ENCODE measurements at places on chromosomes 7 and 10. TPM values are rescaled to one million over a fixed set of nuclear protein-coding genes. Genes with fewer than 3 reads are reported as not detected.

- peaks cover 11% of the 10 kb centered on the region for H3K4me1 ChIP-seq
- no peak for DNase-seq
- H3K27me3 ChIP-seq = no peaks in the 10 kb centered on the region
- no peak overlapping the region for H3K27ac ChIP-seq
- no peak overlapping the region for H3K4me3 ChIP-seq
Observed at GRCh38 chr7:43593010-43593409, 10.1 kb downstream of the STK17A start.

DNA sequence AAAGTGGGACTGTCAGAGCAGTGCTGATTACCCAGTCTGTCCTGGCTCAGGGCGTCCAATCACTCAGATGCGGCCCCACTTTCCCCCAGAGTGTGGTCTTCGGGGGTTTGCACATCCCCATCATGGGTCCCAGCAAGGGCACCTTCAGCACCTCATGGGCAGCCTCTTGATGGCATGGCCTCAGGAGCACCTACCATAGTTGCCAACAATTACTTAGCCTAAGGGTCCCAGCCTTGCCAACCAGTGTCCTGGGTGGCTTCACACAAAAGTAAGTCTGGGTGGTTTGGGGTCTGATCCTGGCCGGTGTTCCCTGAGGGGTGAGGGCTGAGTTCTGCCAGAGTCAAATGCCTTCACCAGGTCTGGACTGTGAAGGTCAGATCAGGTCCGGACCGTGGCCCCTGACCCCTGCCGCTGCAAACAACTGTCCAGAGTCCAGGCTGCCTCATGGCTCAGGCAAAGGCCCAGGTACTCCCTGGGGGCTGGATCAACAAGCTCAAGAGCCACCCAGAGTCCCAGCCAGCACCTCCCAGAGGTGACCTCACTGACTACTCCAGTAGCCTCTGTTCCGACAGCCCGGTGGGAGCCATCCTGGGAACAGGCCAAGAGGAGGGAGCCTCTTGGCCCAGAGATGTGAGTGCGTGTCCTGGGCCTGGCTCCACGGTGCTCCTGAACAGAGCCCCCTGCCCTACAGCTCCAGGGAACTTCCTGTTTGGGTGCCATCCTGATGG lies 6.2 kb upstream of the MARVELD1 start:
- H3K27ac ChIP-seq = no peak overlapping the region
- H3K4me3 ChIP-seq = no peak overlapping the region
- no peak for DNase-seq
- no peaks in the 10 kb centered on the region for H3K36me3 ChIP-seq
- H3K4me1 ChIP-seq = peaks cover 21% of the 10 kb centered on the region
- H3K27me3 ChIP-seq = no peaks in the 10 kb centered on the region

UPF2 gene
- 14.5 TPM for total RNA-seq

UNCX gene
- not detected for total RNA-seq

DNA sequence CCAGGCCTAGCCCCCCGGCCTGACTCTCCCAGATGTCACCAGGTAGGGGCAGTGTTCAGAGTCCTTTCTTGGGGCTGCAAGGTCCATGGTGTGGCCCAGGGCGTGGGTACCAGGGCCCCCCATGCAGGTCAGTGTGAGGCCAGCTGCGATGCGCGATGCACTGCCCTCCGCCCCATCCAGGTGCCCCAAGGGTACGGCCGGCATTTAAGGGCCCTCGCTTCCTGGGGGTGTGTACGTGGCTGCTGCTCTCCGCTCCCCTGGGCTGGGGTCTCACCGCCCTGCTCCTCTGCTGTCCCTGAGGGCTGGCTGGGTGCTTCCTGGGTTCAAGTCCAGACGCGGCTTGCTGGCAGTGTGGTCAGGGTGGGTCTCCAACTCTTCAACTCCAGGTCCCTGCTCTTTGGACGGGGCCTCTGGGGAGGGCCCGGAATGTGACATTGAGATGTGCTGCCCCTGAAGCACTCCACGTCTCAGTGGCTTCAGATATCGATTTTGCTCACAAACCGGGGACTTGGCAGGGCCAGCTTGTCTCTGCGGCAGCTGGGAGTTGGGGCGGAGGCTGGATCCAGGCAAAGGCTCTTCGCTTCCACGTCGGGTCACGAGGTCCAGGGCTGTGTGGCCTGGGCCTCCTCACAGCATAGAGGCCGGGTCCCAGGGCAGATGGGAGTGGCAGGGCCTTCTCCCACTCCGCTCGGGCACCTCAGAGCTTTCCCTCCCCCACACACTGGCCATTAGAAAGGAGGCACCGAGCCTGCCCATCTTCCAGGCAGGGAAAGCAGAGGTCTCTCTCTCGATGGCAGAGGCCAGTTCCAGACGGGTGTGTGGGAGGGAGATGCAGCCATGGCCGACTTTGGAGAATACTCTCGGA lies 93.2 kb downstream of the UNCX start:
- no peak for DNase-seq
- H3K27ac ChIP-seq = no peak overlapping the region
- H3K4me1 ChIP-seq = no peaks in the 10 kb centered on the region
- no peaks in the 10 kb centered on the region for H3K36me3 ChIP-seq
- H3K27me3 ChIP-seq = peaks cover 86% of the 10 kb centered on the region

WNT8B gene
- total RNA-seq = not detected

MYO1G gene
- 1.8 TPM for total RNA-seq

GRCh38 chr10:103706762-103707161 lies 148.6 kb downstream of the SH3PXD2A start:
- no peak overlapping the region for H3K27ac ChIP-seq
- H3K4me3 ChIP-seq = no peak overlapping the region
- H3K4me1 ChIP-seq = no peaks in the 10 kb centered on the region
- DNase-seq = no peak
- H3K27me3 ChIP-seq = no peaks in the 10 kb centered on the region

HKDC1 gene
- 2.4 TPM for total RNA-seq

DNA sequence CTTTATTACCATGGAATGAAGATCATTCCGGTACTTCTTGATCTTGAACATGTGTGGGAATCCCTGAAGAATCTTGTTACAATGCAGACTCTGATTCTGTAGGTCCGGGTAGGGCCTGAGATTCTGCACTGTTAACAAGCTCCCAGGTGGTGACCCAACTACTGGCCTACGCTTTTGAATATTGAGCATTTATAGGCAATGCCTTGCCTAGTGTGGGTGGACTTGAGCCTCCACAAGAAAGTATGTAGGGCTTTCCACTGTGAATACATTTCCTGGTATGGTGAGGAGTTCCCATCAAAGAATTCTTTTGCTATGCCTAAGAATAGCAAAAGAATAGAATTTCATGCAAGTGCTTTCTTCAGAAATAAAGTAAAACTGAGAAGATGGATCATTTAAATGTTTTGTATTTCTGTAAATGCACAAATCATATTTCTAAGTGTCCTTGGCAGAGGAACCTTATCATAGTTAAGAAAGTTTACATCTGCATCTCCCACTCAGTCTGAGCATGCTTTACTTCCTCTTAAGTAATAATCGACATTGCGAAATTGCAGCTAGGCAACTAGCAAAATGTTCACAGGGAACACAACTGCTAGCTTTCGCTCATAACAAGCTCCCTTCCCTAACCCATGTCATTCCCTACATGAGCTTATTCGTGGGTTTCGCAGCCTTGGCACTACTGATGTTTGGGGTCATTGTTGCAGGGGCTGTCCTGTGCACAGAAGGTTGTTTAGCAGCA lies 71.4 kb downstream of the AHR start:
- peak overlapping the region; percentile 9 for H3K27ac ChIP-seq
- peaks cover 18% of the 10 kb centered on the region for H3K4me1 ChIP-seq
- no peaks in the 10 kb centered on the region for H3K36me3 ChIP-seq
- DNase-seq = peak; percentile 90

DNA sequence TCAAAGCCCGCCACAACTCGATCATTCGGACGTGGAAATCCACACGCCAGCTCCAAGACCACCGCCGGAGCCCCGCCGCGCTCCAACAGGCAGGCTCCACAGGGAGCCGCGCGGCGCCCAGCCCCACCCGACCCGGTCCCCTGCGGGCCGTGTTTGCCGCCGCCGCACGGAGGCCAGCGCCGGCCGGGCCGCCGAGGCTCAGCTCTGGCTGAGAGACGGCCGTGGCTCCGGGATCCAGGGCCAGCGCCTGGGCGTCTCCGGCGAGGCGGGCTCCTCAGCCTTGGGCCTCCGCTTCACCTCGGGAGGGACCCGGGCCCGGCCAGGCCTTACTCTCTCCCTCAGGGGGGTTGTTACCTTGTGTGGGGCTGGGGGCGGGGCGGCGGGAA lies 333 bp downstream of the SMNDC1 start:
- H3K27ac ChIP-seq = peak overlapping the region; percentile 96
- peaks cover 39% of the 10 kb centered on the region for H3K36me3 ChIP-seq
- peaks cover 44% of the 10 kb centered on the region for H3K4me1 ChIP-seq
- no peak for DNase-seq

GRCh38 chr7:35253710-35254495 lies at the start of gene TBX20:
Gene TBX20, minus strand, starts transcription at chr7:35254100. Its CDS starts 480 bp downstream, at chr7:35253620.
- peak within 1 kb of the TSS; percentile 54 for H3K4me3 ChIP-seq
- no peaks in the 10 kb centered on the region for H3K36me3 ChIP-seq
- peak; percentile 35 for DNase-seq
- H3K27ac ChIP-seq = no peak within 1 kb of the TSS
- H3K27me3 ChIP-seq = peaks cover 98% of the 10 kb centered on the region

- DNase-seq = peak; percentile 92
- H3K27ac ChIP-seq = peak within 1 kb of the TSS; percentile 92
- peaks cover 16% of the 10 kb centered on the region for H3K36me3 ChIP-seq
- peak within 1 kb of the TSS; percentile 98 for H3K4me3 ChIP-seq
Observed at GRCh38 chr7:66920769-66921395, at the start of gene TMEM248. Gene TMEM248, plus strand, starts transcription at chr7:66921225. Its CDS starts 20,641 bp downstream, at chr7:66941866.

DNA sequence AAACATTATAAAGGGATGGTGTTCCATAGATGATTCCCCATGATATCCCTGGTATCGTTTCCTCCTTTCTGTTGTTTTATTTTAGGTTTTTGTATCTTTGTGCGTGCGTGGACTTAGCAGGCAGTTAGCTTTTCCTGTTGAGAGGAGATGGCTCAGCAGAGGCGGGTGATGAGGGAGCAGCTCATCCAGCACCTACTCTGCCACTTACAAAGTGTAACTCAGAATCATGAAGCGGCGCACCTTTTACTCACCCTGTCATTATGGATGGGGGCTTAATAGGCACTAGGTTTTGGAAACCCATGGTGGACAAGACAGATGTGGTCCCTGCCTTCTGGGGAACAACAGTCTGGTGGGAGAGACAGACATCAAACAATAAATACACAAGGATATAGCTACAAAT lies 17.1 kb downstream of the FAM241B start:
- H3K36me3 ChIP-seq = no peaks in the 10 kb centered on the region
- H3K27me3 ChIP-seq = peaks cover 8% of the 10 kb centered on the region
- H3K4me1 ChIP-seq = peaks cover 3% of the 10 kb centered on the region
- no peak overlapping the region for H3K4me3 ChIP-seq

AKR1D1 gene
- total RNA-seq = not detected

- H3K4me1 ChIP-seq = no peaks in the 10 kb centered on the region
- H3K4me3 ChIP-seq = no peak overlapping the region
- no peak for DNase-seq
- no peak overlapping the region for H3K27ac ChIP-seq
Observed at GRCh38 chr7:115654384-115655214, 376.0 kb downstream of the TFEC start.

Measured in stomach (tissue), 19 donors.